Stimulated activated CD8-positive, alpha-beta memory T cell treated with anti-CD3 and anti-CD28 coated beads, Interleukin-4, amount 100 ng/mL, for 24 hours (primary cell): ENCODE measurements at places on chromosomes 1 and 21.

DNA sequence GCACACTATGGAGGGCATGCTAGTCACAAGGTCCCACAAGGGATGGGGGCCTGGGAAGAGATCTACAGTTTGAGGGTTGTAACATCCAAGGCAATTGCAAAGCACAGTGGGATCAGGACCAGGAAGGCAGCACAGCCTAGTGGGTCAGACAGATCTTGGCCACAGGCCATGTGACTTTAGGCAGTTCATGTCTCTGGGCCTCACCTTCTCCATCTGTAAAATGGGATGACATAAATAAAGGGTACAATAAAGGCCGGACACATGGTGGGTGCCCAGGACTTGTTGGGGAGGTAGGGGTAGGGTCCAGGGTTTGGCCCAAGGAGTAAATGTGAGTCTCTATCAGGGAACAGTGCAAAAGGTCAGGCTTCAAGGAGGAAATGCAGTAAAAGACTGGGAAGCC is 18.1 kb upstream of the IGSF21 start:
- DNase-seq: no peak

DNA sequence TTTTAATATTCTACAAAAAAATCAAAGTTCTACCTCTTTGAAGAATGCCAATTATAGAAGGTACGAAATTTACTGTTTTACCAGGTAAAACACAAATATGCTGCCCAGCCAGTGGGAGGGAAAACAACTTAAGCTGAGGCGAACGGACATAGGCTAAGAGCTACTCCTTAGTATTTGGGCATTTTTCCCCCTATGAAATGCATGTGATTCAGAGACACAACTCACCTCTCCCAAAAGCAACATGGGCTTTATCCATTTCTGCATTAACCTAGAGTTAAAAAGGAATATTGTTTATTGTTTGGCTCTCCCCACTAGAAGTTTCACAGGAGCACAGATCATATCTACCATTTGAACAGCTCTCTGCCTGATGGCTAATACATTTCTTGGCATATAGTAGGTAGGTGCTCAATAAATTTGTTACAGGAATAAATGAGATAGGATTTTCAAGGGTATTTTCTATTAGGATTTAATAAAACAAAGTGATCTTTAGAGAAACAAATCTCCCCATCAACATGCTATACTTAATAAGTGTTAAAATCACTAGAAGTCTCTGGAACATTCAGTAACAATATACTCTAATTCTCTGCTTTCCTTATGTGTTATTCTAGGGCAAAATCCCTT is 2.4 kb upstream of the SORT1 start:
- no peak for DNase-seq

DNA sequence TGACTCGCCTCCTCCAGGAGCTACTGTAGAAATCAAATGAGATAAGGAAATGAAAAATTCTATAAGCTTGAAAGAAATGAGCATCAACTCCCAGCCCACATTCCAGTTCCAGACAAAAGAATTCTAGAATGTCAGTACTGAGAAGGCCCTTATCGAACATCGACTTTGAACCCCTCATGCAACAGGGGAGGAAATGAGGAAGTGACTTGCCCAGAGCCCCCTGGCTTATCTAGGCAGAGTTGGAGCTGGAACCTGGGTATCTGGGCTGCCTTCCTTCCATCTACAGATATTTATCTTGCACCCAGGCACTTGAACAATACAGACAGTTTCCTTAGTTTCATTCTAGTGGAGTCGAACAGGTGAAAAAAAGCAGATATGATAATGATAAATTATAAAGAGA is 22.3 kb downstream of the MECR start:
- DNase-seq: no peak

DNA sequence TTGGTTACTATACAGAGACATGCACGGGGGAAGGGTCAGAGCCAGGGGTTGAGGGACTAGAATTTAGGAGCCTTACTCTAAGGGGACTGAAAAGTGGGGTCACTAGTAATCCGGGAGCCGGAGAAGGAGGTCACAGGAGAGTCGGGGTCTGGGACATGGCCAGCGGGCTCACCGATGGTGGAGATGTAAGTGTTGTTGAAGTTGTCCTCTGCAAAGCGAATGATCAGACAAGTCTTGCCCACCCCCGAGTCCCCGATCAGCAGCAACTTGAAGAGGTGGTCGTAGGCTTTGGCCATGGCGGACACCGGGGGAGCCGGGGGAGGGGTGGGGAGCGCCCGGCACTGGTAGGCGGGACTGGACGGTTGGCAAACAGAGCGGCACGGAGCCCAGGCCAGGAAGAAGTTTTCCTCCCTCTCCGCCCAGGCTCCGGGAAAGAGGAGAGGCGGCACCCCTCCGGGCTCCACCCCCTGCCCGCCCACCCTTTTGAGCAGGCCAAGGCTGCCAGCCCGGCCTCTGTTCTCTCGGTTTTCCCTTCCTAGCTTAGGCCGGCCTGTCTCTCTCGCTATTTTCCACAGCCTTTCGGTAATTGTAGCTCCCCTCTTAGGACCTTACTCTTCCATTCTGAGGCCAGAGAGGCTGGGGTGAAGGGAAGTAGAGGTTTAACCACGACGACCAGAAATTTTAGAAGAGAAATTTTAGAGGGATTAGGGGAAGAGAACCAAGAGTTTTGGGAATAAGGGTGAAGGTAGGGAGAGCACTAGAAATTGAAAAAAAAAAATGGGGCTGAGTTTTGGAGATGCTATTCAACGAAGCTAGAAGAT is at the start of gene RAB13:
Gene RAB13, minus strand, starts transcription at position 399 of the 821 bp plus-strand sequence. Its CDS starts 103 bp downstream, at position 296.
- DNase-seq: no peak

DNA sequence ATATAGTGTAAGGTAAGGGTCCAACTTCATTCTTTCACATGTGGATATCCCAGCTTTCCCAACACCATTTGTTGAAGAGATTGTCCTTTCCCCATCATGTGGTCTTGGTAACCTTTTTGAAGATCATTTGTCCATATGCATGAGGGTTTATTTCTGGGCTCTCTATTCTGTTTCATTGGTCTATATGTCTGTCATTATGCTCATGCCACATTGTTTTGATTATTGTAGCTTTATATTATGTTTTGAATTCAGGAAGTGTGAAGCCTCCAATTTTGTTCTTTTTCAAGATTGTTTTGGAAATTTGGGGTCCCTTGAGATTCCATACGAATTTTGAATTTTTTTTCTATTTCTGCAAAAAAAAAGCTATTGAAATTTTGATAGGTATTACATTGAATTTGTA is 15.2 kb upstream of the RCSD1 start:
- DNase-seq: no peak

DNA sequence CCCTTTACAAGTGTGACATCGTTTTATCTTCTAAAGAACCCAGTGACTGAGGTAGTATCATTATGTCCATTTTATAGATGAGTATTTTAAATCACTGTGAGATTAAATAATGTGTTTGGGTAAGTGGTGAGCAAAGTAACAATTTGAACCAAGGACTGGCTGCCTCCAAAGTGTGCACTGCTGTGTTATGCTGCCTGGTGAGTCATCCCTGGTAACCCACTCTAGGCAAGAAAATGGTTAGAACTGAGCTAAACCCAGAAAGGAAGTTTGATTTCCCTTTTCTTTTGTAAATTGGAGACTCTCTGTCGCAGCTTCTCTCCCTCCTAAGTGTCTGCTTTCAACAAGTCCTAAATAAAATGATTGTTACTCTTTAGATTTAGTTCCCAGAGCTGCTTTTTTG is 342.8 kb upstream of the KAZN start:
- DNase-seq: no peak

GRCh38 chr1:225851805-225852204 is 30.4 kb downstream of the TMEM63A start:
- no peak for DNase-seq

DNA sequence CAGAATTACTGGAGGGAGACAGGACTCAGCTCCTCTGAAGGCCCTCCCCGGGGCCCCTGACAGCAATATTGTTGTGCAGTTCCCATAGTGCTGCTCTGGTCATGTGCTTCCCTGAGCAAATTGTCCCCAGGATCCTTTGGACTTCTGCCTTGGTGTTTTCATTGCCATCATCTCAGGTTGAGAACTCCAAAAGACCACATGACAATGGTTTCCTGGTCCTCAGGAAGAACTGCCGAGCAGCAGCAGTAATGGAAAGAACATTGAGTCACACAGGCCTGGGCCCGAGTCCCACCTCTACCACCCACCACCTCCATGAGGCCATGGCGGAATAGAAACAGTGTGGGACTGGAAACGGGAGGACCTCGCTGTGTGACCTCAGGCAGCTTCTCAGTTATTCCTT is 6.3 kb upstream of the CTTNBP2NL start:
- no peak for DNase-seq

GRCh38 chr1:89528382-89528780 is 3.8 kb downstream of the LRRC8B start:
- DNase-seq: no peak

GRCh38 chr21:36450511-36450910 is 29.4 kb downstream of the CLDN14 start:
- DNase-seq: no peak

- DNase-seq: no peak
These were observed 1.5 kb upstream of the TINAGL1 start for GRCh38 chr1:31574749-31575368.

GRCh38 chr1:41712695-41713094 is 206.0 kb downstream of the HIVEP3 start:
- no peak for DNase-seq

GRCh38 chr1:206419783-206420182 is 50.5 kb upstream of the IKBKE start:
- no peak for DNase-seq

DNA sequence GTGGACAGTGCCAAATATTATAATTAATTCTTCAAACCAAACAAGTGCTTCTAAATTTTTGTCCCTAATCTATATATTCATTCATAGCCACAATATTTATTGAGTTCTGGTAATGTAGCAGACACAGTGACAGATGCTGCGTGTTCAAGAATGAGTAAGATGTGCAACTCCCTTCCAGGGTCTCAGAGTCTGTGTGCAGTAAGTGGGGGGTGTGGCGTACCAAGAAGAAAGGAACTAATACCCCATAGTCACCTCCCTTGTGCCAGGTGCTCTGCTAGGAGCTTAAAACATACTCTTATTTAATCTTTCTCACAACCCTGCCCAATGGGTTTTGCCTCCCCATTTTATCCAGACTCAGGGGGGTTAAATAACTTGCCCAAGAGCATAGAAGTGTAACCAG is 358.7 kb downstream of the BARHL2 start:
- DNase-seq: no peak

DNA sequence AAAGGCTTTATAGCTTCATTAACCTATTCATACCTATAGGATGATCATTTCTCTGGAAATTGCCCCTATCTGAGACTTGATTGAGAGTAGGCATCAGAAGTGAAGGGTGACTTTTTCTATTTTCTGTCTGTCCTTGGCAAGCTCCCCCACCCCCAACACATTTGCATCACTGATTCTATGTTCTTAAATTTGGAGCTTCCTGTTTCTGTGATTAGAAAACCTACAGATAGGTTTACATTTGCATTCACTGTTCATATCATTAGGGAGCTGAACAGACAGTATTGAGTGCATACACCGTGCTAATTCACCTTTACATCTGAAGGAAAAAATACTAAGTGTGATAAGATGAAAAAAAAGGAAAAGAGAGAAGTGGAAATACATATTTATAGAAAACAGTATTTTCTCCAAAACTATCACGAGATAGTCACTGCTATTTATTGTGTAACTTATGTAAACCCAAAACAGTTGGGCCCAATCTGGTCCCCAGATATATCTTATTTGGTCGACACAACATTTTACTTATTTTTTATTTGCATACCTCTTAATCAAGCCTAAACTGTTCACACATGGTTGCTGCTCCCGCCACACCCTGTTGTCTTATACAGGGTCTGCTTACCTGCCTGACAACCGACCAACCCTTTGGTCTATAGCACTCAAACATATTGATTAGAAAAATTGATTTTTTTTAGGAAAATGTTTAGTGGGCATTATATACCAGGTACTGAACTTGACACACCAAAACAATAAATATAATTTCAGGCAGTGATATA is 218.8 kb downstream of the NTNG1 start:
- no peak for DNase-seq

DNA sequence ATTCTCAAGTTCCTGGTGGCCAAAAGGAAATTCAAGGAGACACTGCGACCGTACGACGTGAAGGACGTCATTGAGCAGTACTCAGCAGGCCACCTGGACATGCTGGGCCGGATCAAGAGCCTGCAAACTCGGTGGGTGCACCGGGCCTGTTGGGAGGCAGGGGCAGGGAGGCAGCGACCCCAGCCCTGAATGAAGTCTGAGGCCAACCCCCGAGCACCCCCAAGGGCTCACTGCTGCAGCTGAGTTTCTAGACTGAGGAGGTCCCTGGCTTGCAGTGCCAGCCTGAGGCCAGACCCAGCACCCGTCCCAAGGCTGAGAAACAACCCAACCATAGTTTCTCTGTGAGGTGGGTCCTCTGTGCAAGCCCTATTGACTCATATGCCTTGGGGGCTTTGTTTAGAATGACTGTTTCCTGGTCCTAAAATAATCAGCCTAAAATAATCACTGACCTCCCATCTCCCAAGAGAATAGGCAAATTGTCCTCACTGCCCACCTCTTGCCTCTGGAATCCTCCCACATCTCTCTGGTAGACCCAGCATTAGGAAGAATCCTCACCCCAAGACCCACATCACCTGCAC is 27.1 kb downstream of the CITED4 start:
- no peak for DNase-seq

DNA sequence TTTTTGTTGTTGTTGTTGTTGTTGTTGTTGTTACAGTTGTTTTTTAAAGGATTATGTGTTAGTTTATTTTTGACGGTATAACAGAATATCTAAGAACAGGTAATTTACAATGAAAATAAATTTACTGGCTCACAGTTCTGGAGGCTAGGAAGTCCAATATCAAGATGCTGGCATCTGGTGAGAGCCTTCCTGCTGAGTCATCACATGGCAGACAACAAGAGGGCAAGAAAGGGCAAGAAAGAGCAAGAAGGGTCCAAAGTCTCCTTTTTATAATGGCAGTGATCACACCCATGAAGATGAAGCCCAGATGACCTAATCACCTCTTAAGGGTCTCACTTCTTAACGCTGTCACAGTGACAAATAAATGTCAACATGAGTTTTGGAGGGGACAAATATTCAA is 142.1 kb downstream of the NEGR1 start:
- DNase-seq: no peak

- peak; percentile 18 for DNase-seq
These were observed 39.1 kb downstream of the CLIC6 start for GRCh38 chr21:34707876-34708325.

- DNase-seq: no peak
These were observed 13.2 kb downstream of the CNTN2 start for GRCh38 chr1:205056188-205056611.

DNA sequence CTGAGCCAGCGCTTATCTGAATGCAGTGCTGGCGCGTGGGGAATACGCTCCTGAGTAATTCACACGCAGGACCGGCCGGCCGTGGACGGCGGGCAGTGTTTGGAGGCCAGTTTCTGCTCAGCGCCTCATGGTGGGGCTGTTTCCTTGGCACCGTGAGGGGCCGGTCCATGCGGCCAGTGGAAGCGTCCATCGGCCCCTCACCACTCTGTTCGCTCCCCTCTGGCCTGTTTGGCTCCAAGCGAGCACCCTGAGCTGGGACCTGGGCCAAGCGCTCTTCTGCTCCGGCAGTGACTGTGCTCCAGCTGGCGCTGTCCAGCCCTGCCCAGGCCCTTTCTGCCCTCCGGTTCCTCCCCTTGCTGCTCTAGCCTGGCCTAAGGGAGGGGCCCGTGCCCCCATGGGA is 16.3 kb upstream of the PLCH2 start:
- no peak for DNase-seq
